Astrocyte (in vitro differentiated cells and primary cell): ENCODE measurements at places on chromosomes 1 and 21. TPM values are rescaled to one million over a fixed set of nuclear protein-coding genes. Genes with fewer than 3 reads are reported as not detected.

The ZNF684 gene
- 3.9 and 5.8 TPM in 2 replicates for total RNA-seq

The LCE3E gene
- not detected in 2 replicates for total RNA-seq

The KRTAP19-1 gene
- not detected in 2 replicates for total RNA-seq

The PIGR gene
- total RNA-seq, result not detected in 2 replicates

The OR6N1 gene
- total RNA-seq, result not detected in 2 replicates

The CDC20 gene
- total RNA-seq, result 7.0 and 14.5 TPM in 2 replicates

DNA sequence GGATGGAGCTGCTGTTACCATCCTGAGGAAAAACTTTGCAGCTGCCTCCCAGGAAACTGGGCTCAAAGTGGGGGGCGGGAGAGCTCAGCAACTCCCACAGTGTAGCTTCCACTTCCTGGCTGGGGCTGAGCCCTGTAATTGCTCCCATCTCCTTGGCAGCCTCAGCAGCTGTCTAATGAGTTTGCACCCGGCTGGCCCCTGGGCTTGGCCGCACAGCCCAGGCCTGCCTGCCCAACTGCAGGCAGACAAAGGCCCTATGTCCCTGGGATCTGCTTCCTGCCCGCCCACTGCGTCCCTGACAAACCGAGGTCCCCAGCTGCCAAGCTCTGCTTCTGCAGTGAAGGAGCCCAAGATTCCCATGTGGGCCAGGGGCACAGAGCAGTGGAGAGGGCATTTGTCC lies 30.1 kb downstream of the EDN2 start:
- peak; percentile 52 for DNase-seq

DNA sequence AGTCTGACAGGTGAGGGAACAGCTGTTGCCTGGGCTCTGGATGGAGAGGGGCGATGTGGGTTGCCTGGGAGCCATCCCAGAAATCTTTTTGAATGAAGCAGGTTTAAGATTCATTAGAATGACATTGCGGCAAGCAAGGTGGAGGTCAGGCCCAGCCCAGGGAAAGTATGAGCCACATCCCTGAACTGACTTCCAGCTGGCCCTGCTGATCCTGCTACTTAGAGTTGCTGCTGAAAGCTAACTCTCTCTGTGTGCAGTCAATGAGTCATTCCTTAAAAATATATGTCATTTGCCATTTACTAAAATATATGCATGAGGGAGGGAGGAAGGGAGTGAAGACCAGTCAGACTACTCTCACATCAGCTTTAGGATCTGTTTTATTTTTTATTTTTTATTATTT lies 54.3 kb upstream of the RAB3GAP2 start:
- DNase-seq, result peak; percentile 78

DNA sequence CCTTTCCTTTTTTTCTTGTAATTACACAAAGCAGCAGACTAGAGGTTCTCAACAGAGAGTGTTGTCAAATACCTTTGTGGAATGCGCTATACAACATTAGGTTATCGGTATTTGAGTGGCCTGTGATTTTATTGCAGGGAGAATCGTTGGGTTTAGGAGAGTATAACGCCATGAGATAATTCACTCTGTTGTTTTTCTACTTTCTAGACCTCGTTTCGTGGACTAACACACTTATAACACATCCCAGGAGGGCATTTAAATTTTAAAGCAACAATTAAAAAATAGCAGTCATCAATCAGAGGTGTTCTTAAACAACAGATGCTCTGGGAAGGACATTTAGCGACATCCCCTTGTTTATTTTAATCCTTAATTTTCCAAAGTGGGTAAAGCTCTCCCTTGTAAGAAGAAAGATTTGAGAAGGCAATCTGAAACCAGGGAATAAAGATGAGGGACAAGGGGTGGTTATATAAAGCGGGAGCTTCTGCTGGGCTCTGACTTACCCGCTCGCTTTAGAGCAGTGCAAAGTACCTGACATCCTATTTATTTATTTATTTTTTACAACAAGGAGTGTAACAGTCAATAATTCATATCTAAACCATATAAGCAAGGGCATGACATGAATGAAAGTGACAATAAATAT lies 4.9 kb downstream of the PBX1 start:
- DNase-seq, result no peak

DNA sequence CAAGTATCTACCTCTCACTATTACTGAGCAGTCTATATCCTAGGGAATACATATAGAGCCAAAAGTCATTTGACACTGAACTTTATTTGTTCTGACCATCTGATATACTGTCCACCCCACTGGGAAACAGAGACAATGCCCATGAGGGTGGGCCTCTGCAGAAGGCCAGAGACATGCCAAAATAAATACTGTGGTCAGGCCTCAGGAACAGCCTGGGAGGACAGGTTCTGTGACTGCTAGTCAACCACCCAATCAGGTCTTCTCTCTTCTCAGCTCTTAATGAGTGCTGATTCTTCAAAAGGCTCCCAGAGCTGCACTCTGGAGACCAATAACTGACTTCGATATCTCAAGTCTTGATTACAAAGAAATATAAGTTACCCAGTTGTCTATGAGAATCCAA lies 5.5 kb upstream of the ANKRD35 start:
- peak; percentile 61 for DNase-seq

DNA sequence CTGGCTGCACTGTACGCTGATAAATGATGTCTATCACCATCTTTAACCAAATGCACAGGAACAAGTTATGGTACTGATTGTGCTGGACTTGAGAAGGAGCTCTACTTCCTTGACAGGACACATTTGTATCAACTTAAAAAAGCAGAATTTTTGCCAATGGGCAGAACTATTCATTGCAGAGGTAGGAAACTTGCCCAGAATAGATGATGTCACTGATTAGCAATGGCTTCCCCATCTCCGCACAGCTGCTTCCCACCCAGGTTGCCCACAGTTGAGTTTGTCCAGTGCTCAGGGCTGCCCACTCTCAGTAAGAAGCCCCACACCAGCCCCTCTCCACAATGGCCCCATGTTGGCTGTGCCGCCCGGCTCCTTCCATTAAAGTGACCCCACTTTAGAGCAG lies 33.4 kb downstream of the CAPN2 start:
- DNase-seq, result peak; percentile 68

DNA sequence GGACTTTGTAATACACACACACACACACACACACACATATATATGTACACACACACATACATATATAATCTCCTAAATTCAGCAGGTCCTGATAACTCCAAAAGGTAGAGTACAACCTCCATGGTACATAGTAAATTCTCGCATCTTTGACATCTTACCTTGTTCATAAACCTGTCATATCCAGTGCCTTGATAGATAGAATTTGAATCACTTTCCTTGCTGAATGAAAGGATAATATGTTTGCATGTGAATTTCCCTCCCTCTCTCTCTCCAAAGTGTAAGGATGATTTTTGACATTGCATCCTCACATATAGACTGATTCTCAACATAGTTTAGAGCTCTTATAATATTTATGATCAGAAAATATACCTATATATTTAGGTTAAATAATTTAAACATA lies 567.1 kb upstream of the ADGRL2 start:
- no peak for DNase-seq

DNA sequence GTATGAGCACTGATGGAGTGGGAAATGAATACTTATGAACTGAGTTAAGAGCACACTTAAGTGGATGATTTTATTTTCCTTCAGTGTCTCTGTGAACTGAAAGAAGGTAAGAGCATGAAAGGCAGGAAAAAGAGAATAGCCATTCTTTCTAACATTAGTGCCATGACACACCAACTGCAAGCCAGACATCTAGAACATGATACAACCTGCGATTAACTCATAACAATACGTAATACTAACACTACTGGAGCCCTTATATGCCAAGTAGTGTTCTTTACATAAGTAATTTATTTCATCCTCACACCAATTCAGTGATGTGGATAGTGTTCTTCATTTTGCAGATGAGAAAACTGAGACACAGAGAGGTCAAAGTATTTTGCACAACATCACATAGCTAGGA lies 56.7 kb downstream of the PRRX1 start:
- DNase-seq, result no peak

GRCh38 chr1:233518344-233518743 lies 95.6 kb upstream of the KCNK1 start:
- DNase-seq, result no peak

DNA sequence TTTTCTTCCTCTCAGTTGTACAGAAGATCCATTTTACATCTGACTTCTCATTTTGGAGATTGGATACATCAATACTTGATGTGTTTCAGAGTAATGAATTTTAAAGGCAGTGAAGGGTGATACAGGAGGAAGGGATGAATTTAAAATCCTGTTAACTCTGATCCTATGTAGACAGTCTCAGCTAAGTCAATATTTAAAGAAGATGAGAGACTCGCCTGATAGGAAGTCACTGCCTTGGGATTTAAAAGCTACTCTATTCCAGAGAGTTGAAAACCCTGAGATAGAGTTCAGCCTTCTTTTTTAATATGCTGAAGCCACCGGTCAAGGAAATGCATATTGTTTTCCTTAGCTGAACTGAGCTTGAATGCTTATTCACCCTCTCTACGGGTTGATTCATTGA lies 42.7 kb downstream of the HUNK start:
- DNase-seq, result no peak

GRCh38 chr1:17886838-17887441 lies 131.8 kb downstream of the ACTL8 start:
- no peak for DNase-seq

- DNase-seq, result peak; percentile 81
Measured at GRCh38 chr1:151006327-151007052, at the start of gene MINDY1. Gene MINDY1, minus strand, starts transcription at chr1:151006902. Its CDS starts 4,285 bp downstream, at chr1:151002617.

GRCh38 chr1:182192215-182192614 lies 130.7 kb upstream of the ZNF648 start:
- DNase-seq, result no peak

GRCh38 chr1:27464926-27465647 lies 24.9 kb downstream of the WASF2 start:
- no peak for DNase-seq

GRCh38 chr1:234611225-234611846 lies 1.4 kb upstream of the IRF2BP2 start:
- DNase-seq, result peak; percentile 90

- no peak for DNase-seq
Measured at GRCh38 chr1:155181371-155182051, 7.9 kb downstream of the TRIM46 start.

DNA sequence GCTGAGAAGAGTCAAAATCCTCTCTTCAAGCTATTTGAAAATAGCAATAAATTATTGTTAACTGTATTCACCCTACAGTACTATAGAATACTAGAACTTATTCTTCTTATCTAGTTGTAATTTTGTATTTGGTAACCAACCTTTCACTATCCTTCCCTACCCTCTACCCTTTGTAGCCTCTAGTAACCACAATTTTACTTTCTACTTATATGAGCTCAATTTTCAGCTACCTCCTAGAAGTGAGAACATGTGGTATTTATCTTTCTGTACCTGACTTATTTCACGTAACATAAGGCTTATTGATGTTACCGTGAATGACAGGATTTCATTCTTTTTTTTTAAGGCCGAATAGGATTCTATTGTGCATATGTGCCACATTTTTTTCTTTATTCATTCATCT lies 30.0 kb downstream of the ZC3H11B start:
- no peak for DNase-seq

DNA sequence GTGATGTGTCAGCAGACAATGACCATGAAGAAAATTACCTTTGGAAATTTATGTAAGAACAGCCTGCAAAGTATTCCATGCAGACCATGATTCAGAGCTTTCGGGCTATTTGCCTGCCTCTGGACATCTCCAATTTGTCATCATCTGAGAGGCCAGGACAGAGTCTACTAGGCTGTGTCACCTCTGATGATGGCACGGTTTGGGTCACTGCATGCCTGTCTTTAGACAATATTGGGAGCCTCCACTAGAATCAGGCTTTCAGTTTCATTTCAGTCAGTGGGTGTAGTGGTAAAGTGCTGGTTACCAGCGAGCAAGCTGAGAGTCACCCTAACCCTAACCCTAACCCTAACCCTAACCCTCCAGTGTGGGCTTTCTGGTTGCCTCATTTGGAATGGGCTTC lies 80.8 kb downstream of the KCNJ6 start:
- DNase-seq, result no peak

GRCh38 chr1:194366705-194367104 lies 1180.3 kb upstream of the B3GALT2 start:
- peak; percentile 77 for DNase-seq

DNA sequence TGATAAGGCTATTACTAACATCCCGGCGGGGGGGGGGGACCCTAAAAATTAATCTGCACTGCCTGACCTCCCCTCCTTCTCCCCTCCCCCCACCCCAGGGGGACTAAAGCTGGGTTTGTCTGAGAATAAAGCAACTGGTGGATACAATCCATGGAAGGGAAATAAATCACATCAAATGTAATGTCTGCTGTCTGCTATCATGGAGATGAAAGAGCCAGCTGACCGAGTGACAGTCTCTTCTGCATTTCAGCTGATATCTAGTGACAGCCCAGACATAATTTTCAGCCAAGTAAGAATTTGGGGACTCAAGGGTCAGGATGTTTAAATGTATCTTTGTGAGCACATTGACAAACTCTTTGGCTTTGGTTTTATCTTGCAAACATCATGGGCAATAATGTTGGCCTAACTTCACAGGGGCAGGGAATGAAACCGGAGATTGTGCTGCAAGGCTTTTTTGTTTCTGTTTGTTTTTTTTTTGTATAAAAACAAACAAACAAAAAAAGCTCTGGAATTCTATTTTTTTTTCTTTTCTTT lies 44.7 kb downstream of the HTR6 start:
- DNase-seq, result no peak
